Activated CD4-positive, alpha-beta T cell treated with anti-CD3 and anti-CD28 coated beads for 4 hours (primary cell): ENCODE measurements at places on chromosomes 7 and 10.

- DNase-seq, result peak; percentile 62
Measured at GRCh38 chr10:61992671-61993668, 91.5 kb downstream of the ARID5B start.

DNA sequence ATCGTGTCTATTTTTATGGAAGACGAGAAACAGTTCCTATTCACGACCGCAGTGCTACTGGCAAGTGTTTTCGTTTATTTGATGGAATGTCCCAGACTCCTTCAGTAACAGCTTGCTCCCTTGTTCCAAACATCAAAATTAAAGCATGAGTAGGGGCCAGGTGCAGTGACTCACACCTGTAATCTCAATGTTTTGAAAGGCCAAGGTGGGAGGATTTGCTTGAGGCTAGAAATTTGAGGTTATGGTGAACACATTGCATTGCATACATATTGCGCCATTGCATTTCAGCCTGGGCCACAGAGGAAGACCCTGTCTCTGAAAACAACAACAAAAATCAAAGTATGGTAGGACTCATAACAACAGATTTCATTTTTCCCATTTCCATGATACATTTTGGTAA lies 22.8 kb downstream of the PTTG1IP2 start:
- DNase-seq, result no peak

GRCh38 chr10:8060704-8061121 lies 6.2 kb downstream of the GATA3 start:
- no peak for DNase-seq

DNA sequence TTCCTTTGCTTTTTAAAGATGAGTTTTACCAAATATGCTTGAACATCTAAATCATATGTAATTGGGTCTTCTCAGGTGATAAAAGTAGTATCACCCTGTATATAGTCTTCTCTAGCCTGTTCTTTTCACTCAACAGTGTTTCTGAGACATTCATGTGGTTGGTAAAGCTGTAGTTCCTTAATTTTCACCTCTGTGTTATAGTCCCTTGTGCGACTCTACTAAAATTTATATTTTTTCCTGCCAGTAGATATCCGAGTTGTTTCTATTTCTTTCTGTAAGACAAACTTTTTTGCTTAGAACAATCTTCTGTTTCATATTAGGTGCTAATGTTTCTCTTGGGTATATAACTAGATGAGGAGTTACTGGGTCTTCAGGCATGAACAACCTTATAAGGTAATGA lies 35.6 kb downstream of the SYPL1 start:
- DNase-seq, result no peak

DNA sequence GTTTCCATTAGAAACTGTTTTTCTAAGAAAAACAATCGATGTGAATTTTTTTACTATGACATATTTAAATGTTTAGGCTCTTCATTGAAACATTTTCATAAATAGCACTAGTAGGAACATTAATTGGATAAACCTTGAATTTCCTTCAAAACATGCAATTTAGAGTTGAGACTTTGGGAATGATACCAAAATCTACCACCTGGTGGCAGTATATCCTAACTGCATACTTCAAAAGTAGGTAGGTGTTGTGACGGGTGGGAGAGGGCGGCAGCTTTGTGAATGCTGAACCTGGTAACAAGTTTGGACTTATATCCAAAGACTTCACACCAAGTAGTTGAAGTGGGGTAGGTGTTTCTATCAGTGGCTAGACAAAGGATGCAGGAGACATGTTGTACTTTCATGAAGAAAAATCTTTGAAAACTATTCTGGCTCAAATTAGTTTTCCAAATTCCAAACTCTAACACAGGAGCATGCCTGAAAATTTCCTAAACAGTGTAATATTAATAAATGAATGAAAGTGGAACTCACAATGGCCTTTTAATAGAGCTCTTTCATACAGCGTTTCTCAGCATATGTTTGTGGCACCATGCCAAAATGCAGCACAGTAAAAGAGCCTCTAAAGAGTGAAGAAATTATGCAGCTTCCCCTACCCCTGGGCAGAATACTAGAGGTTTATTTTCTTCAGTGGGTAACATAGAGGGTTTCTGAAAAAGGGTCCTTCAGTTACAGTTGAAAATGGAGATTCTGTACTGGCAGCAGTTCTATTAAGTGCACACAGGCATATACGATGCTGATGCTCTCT lies 201.0 kb upstream of the TPK1 start:
- peak; percentile 14 for DNase-seq

GRCh38 chr10:64732372-64732957 lies 1211.3 kb downstream of the REEP3 start:
- no peak for DNase-seq

GRCh38 chr10:75231672-75232581 lies 3.8 kb downstream of the COMTD1 start:
- DNase-seq, result no peak

GRCh38 chr10:76113952-76114351 lies 682.5 kb downstream of the LRMDA start:
- no peak for DNase-seq

GRCh38 chr10:88853155-88853881 lies 1.7 kb upstream of the ANKRD22 start:
- DNase-seq, result no peak

GRCh38 chr10:77297393-77297739 lies 340.2 kb downstream of the KCNMA1 start:
- no peak for DNase-seq

DNA sequence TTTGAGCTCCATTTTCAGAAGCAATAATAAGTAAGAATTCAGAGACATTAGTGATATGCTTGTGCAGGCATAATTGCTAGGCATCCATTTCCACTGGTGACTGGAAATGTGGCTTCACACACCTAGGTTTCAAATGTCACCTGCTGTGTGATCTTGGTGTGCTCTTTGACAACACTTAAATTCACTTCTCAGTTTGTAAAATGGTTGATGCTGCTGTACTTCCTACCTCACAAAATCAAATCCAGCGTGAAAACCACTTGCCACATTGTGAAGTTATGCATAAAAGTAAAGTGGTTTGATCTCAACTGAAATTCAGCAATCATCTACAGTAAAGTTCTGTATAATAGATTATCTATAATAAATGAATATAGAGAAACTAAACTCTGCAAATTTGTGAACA lies 82.4 kb downstream of the APBB1IP start:
- no peak for DNase-seq

GRCh38 chr7:66307591-66308215 lies 102.6 kb downstream of the TPST1 start:
- DNase-seq, result no peak

GRCh38 chr10:78934532-78934898 lies 134.3 kb upstream of the ZMIZ1 start:
- no peak for DNase-seq
